Renal cortex interstitium (tissue), 15 donors: ENCODE measurements at places on chromosomes 2 and 18.

GRCh38 chr18:34789768-34790344, 79.8 kb downstream of the DTNA start:
- no peak for DNase-seq

DNA sequence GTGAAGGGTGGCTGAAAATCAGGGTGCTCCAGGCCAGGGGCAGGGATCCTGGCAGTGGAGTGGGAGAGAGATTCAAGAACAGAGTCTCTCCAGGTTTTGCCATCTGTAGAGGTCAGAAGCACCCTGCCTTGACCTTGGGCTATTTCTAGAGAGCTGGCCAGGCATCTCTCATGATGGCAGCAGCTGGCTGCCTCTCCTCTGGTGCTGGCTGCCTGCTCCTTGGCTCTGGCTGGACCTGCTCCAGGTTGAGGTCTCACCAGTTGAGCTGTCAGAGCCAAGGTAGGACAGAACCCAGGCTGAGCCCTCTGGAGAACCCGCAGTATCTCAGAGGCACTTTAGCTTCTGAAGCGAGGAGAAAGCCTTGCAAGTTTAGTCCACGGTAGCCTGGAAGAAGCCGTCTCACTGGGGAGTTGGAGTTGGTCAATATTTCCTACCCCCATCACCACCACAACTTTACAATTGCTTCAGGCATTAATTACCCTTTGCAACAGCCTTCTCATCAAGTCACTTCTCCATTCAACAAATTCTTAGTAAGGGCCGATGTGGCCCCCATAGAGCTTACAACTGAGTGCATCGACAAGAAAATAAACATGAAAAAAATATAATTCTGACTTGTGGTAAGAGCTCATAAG, 25.6 kb downstream of the GNLY start:
- no peak for DNase-seq

GRCh38 chr2:124649001-124649400, 623.9 kb downstream of the CNTNAP5 start:
- DNase-seq: no peak

DNA sequence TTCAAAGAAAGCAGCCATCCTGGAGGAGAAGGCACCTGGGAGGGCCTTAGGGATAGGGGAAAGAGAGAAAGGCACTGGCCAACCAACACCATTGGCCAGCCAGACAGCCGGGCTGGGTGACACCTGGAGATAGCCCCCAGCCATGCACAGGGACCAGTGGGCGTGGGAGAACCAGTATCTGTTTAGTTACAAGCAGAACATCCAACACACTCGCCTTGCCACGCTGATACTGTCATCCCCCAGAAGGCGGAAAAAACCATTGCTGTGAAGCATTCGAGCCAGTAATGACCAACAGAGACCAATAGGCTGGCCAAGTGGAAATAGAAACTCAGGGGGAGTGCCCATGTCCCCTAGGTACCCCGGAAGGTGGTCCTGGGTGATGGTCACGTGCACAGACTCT, 15.5 kb downstream of the ASPRV1 start:
- DNase-seq: no peak

GRCh38 chr2:119536211-119536610, 8.0 kb upstream of the CFAP221 start:
- no peak for DNase-seq

GRCh38 chr2:235544689-235544969, 50.8 kb downstream of the AGAP1 start:
- DNase-seq: no peak

- DNase-seq: no peak
Observed at GRCh38 chr2:3712831-3713503, 9.6 kb downstream of the DCDC2C start.

- no peak for DNase-seq
Observed at GRCh38 chr2:204863336-204863735, 318.1 kb downstream of the PARD3B start.

DNA sequence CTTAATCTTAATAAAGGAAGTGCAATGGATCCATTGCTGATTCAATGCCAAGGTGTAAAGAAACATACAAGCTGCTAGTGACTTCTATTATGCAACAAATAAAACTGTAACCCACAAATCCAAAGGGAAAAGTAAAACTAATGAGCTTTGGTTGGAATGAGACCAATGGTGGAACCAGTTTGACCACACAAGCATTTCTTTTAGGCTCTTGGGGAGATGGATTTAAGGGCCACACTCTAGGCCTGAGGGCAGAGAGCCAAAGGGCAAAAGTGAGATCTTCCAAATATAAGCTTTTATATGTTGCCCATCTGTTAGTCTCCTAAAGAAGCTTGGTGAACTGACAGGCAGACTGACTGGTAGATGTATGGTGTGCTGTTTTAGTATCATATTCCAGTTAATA, 41.5 kb upstream of the MMADHC start:
- no peak for DNase-seq

DNA sequence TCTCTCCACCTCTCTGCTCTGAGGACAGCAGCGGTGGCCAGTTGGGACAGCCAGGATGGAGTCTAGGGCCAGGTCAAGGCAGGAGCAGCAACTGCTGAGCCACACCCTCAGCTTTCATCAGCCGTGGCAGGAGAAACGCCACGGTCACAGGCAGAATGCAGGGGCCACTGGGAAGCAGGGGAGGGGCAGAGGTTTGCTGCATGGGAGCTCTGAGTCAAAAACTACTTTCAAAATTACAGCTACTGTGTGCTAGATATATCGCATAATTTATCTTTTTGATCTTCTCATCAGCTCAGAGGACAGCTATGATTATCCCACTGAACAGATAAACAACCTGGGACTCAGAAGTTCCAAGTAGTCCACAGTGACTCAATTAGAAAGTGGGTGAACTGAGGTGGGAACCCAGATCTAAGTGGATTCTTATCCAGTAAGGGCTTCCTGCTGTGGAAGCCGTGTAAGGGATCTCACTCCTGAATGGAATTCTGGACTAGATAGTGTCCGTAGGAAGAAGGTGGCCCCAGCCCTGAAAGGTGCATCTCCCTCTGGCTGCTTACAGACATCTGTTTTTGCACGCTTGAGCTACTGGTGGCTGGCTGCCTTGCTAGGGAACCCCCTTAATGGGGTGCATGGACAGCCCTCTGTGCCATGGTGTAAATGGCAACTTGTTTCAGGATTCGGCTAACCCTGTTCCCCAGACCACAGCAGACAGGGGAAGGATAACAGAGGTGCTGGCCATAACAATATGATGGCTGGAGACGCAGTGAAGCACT, 194.6 kb upstream of the SMAD2 start:
- no peak for DNase-seq

DNA sequence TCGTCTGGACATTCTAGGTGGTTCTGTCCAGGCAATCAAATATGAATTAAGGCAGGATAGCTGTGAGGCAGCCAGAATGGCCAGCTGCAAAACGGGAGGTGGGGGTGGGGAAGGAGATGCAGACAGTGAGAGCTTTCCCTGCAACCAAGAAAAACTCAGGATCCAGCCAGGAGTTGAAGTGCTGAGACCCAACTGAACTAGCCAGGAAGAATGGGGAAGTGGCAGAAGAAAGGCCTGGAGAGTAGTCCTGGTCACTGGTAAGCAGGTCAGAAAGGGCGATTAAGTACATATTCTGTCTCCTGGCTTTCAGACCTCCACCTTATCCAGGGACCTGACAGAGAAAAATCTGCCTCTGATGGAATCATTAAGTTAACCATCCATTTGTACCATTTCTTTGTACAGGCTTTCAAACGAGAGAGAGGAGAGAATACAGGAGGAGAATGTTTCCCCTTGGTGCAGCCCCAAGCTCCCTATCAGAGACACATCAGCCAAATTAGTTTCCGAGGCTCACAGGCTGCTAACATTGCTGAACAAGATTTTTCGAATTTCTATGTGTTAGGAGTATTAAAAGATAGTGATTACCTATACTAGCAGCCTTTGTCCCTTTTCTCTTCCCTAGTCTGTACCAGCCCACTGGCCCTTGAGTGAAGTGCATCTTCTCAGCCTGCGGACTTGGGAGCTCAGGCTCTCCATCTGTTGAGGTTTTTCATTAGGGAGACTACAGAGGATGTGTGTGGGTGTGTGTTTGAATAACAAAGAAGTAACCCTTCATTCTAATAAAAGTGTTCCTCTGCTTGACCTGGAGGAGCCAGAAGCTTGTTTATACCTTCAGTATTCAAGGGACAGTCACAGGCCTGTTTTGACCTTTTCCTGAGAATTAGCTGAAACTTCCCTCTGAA, 12.5 kb upstream of the HOXD1 start:
- DNase-seq: no peak

GRCh38 chr2:241967467-241968144, 98.1 kb downstream of the RTP5 start:
- no peak for DNase-seq

DNA sequence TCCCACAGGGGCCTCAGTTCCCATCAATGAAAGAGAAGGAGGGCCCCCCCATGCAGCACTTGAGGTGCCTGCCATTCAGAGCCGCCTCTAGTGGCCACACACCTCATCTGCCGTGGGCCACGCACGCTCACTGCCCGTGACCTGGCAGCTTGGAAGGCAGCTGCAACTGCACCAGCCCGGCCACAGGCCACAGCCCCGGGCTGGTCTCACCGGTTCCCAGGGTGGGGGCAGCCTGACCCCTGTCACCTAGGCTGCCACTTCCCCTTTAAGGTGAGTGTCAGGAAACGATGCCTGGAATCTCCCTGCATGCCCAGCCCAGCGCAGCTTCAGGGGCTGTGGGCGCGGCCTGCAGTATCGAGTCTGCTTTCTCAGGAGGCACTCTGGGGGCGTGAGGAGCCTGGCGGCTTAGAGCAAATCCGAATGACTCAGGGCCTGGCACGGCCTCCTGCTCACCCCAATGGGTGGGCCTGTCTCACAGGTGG, 2.6 kb downstream of the MAB21L4 start:
- no peak for DNase-seq

DNA sequence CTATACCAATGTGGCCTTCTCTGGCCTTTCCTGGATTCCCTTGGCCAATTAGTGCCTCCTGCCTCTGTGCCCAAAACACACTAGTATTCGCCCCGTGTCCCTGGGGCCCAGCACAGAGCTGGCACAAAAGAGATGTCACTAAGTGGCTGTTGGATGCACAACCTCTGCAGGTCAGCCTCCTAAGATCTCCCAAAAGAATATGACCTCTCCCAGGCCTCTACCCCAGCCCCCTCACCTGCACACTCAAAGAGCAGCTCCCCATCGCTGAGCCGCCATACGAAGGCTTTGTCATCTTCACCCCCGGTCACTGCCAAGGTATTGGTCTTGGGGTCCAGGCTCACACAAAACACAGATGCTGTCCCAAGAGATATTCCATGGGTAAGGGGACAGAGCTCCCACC, 2.7 kb downstream of the AAMP start:
- no peak for DNase-seq

DNA sequence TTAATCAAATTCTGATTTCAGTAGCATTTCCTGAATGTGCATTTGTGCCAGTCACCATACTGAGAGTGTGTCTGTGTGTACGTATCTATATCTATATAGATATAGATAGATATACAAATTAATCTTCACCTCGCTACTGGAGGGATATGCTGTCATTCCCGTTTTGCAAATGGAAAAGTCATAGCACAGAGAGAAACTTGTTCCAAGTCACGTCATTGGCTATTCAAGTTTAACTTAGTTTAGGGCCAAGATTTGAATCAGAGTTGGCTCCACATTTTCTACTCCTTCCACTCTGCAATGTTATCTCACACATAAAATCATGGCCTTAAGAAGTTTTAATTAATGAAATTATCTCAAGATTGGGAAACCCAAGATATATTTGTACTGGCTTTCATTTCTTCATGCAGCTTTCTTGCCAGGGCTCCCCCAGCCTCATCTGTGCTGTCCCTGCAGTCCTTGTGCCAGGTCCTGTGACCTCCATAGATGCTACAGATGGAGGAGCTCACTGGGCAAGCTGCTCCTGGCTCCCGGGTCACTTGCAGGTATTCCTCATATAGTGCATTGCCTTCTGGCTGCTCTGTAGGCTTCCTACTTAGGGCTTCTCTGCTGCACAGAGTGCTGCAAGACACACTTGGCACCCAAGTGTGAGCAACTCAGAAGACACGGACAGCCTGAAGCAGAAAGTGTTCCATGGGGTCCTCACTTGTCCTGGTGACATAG, 245.8 kb downstream of the KCNS3 start:
- DNase-seq: no peak

GRCh38 chr2:212477571-212477970, 61.0 kb downstream of the ERBB4 start:
- no peak for DNase-seq

GRCh38 chr18:11309172-11309571, 159.8 kb upstream of the PIEZO2 start:
- DNase-seq: no peak

- no peak for DNase-seq
Observed at GRCh38 chr2:64350996-64351395, 103.0 kb upstream of the LGALSL start.

DNA sequence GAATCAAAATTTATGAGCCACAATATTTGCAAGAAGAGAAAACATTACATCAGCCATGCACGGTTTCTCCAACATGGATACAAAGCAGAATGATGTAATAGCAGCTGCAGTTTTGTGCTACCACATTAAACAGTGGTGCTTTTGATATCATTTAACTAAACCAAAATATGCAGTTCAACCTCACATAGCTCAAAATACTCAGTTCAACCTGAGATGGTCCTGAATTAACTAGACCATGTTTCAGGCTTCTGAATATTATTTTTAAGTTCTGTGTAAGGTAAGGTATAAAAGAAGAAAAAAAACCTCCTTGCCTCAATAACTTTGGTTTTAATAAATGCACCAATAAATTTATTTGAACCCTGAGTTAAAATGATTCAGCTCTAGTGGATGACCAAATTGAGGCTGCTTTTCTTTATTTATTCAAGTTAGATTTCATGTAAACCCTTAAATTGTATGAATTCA, 18.8 kb upstream of the TSPYL6 start:
- DNase-seq: no peak

DNA sequence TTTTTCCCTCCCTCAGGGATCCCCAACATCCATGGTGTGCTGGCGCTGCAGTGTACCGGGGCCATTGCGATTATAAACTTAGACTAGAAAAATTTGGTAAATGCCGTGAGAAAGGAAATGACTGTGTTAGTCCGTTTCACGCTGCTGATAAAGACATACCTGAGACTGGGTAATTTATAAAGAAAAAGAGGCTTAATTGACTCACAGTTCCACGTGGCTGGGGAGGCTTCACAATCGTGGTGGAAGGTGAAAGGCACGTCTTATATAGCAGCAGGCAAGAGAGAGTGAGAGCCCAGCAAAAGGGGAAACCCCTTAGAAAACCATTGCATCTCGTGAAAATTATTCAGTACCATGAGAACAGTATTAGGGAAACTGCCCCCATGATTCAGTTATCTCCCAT, 44.3 kb downstream of the NTSR2 start:
- no peak for DNase-seq

DNA sequence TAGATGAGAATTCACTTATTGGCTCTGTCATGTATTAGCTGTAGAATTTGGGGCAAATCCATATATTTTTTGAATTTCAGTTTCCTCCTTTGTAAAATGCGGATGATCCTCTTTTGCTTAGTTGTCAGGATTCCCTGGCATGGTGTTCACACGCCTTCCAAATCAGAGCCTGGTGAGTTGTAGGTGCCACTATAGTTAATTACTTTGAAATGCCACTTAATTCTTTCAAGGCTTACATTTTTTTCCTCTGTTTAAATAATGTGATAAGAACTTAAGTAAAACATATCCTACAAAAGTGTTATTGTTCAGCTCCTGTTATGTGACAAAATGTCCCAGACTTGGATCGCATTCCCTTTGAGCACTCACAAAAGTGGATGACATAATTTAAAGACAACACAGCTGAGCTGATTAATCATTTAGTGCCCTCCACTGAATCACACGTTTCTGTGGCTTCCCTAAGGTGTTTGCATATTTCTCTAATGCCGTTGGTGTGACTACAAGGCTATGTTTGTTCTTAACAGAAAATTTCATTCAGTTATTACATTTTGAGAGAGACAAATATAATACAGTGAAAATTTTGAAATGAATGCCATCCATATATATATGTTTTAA, 471.2 kb upstream of the CHST9 start:
- DNase-seq: no peak

- DNase-seq: no peak
Observed at GRCh38 chr2:221372159-221372884, 199.8 kb downstream of the EPHA4 start.
